NCI-H774 (cell line): ENCODE measurements at places on chromosomes 7 and 10.

DNA sequence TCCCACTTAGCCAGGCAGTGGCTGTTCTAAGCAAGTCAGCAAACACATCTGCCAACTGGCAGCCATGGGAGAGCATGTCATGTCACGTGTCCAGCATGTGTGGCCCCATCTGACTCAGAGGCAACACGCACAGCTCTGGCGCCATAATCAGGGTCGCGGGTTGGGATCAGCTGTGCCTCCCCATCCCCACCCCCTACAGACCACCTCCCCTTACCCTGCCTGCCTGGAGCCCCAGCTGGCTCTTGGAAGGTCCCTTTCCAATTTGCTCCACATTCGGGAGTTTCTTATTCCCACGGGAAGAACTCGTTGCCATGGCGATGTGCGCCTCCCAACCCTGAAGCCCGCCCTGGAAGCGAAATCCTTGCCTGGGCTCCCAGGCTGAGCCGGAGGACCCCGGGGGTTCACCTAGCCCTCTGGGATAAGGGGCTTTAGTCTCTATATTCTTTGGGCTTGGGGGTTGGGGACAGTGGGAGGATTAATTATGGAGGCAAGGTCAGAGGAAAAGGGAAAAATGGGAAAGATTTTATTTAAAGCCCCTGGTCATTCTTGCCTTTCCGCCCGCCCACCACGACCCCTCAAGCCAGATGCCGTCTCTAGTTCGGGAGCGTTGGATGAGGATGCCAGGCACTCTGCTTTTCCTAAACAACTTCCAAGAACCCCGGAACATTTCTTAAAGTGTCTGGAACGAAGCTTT is 283.7 kb downstream of the ZEB1 start:
- DNase-seq: peak; percentile 75

GRCh38 chr7:12518920-12519681 is 51.4 kb upstream of the SCIN start:
- DNase-seq: peak; percentile 3

GRCh38 chr10:108521827-108522492 is 1357.5 kb upstream of the SORCS1 start:
- DNase-seq: no peak

DNA sequence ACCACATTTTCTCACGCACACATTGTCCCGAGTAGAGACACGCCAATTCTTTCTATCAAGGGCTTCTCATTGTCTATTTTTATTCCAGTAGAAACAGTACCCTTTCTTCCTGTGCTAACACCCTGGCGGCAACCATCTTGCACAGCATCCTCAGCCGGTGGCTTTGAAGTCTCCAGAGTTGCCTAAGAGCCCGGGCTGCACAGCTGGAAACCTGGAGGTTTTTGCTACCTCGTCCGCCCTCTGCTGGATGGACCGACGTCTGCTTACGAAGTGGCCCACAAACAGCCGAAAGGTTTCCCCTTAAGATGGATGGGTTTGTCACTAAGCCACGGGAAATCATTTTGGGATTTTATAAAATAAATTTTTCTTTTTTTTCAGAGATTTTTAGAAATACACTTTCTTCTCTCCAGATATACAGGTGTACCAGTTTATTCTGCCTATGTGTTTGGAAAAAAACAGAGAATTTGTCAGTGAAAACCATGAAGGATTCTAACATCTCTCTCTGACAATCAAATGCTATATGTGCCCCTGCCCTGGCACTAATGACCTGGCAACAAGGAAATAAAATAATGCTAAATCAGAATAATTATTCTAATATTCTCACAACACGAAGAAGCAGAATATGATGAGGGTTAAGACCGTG is 81.8 kb upstream of the FAM204A start:
- peak; percentile 57 for DNase-seq

- no peak for DNase-seq
These were observed 344.3 kb downstream of the AUTS2 start for GRCh38 chr7:69942573-69942972.

DNA sequence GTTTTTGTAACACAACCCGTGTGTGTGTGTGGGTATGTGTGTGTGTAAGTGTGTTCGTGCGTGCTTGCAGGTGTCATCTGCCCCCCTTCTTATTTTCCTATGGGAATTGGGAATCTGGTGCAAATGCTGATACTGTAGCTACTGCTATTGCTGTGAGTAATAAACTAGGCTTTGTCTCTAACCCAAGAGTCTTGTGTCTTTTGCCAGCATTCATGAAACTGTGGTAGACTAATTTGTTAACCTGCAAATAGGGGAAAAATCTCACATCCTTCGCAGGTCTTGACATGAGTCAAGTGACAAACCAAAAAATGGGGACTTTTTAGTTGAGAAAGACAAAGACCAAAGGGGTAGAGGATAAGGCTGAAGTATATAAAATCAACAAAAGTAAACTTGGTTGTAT is 57.9 kb upstream of the FAM133B start:
- no peak for DNase-seq

- no peak for DNase-seq
These were observed 219.3 kb upstream of the TAC1 start for GRCh38 chr7:97512441-97513207.

- DNase-seq: peak; percentile 25
These were observed 527 bp downstream of the AKR1B1 start for GRCh38 chr7:134458341-134458805.

DNA sequence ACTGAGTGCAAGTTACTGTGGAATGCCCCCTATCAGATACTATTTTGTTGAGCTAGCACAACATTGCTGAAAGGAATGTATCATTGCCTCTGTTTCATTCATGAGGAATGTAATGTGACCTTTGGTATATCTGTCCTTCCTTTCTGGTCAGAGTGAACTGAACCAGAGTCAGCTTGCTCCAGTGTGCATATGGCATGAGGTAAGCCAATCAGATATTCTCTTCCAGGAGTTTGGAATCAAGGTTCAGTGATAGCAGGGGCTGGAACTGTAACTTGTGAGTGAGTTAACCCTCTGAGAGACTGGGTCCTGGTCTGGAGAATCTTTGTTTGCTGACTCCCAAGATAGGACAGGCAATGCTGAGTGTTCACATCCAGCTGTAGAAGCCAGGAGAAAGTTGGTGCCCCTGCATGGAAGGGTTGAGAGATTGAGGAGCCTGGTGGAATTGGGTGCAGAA is 45.3 kb upstream of the OSBPL3 start:
- DNase-seq: no peak

- DNase-seq: no peak
These were observed 33.7 kb upstream of the PLXNA4 start for GRCh38 chr7:132609906-132610520.

DNA sequence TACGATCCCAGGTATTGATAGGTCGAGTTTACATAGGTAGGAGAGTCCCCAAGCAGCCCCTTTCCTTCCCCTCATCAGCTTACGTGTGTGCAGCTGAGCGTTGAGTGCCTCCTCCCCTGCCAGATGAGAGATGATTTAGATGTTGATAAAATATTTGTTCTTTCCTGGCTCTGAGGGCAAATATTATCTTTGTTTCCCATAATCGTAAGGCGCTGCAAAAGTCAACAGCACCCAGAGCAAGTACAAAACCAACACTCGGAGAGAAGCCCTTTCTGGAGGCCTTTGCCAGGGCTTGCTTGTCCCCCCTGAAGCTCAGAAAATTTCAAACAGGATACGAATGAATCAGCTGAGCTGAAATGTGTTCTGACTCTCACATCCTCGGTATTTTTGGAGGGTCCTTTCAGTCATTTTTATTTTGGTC is 683.2 kb downstream of the LRMDA start:
- DNase-seq: peak; percentile 39

GRCh38 chr10:59885430-59886134 is 20.8 kb downstream of the CCDC6 start:
- DNase-seq: no peak

- no peak for DNase-seq
These were observed 207.9 kb downstream of the ARL4A start for GRCh38 chr7:12895296-12895695.

DNA sequence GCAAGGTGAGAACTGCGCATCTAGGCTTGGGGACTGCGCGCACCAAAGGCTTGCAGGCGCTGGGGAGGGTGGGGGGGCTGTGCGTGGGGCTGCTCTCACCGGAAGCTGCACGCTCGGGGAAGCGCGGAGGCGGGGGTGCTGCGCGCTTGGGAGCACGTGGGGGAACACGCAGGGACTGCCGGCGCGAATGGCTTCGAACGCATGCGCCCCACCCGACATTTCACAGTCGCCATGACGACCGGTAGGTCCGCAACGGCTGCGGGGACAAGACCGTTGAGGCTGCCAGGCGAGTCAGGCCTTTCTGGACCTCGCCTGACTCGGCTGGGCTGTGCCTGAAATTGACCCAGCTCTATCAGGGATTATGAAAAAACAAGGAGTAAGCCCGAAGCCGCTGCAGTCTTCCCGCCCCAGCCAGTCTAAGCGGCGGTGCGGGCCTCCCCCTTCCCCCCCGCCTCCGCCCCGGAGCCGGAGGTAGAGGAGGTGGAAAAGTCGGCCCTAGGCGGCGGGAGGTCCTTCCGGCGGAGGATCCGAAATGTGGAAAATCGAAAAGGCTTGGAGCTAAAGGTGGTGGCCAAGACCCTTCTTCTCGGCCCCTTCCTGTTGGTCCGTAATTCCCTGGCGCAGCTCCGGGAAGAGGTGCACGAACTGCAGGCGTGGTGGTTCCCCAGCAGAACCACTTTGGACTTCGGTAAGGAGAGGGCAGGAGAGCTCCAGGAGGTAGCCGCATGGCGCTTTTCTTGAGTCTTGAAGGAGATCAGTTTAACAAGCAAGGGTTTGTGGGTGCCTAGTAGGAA is 34.9 kb upstream of the STEAP1 start:
- DNase-seq: no peak

DNA sequence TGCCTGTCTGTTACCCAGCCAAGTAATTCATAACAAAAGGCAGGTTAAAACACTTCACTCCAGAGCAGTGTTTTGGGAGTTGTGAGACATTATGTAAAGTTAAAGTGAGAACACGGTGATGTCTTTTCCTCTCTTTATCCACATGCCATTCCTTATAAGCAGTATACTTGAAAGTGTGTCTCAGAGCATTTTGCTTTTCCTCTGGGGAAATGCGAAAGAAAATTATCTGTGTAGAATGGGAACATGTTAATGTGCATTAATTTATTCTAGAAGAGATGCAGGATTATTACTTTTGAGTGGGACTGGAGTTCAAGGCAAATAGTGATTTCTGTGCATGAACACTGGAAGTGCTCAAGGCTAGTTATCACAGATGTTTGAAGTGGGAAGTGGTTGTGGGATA is 170.4 kb downstream of the PLXDC2 start:
- DNase-seq: no peak

DNA sequence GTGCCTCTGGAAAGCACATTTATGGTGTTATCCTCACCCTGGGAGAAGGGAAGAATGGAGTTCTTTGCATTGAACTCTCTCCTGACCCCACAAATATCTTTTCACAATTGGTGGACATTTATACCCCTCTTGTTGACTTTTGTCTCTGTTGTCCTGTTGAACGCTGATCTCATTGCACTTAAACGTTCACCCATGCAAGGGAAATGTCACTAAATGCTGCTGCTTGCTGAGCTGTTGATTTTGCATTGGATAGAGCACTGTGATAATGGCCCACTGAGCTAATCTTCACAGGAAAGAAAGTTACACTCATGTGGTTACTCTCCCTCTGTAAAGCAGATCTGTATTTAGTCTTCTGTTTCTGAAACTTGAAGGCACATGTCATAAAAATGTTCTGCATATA is 133.4 kb downstream of the FZD1 start:
- DNase-seq: peak; percentile 52

DNA sequence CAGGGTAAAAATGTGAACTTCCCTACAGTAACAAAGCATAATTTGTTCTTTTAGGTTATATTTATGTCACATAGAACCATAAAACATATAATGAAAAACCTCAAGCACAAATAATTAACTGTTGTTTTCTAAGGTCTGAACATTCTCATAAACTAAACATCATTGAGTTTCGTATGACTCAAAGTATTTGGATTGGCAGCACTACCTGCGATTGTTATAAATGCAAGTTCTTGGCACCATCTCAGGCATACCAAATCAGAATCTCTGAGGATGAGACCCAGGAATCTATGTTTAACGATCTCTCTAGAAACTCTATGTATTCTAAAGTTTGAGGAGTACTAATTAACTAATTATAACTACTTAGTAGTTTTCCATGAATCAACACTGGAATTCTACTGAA is 22.5 kb downstream of the ORC5 start:
- no peak for DNase-seq

DNA sequence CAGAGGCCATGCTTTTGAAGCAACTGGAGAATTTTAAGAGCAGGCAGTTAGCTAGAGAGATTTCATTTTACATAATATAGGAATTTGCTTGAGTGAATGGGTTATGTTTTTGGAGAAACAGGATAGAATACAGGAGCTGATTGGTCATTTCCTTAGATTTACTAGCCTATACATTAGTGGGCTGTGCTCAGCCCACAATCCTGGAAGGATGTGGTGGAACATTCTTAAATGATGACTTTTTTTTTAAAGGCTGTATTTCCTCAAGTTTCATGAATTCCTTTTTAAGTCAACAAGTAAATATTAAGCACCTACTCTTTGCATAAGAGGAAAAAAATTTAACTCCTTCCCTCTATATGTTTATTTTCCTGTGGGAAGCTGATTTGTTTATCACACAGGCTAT is 314.4 kb upstream of the BMPER start:
- DNase-seq: no peak

DNA sequence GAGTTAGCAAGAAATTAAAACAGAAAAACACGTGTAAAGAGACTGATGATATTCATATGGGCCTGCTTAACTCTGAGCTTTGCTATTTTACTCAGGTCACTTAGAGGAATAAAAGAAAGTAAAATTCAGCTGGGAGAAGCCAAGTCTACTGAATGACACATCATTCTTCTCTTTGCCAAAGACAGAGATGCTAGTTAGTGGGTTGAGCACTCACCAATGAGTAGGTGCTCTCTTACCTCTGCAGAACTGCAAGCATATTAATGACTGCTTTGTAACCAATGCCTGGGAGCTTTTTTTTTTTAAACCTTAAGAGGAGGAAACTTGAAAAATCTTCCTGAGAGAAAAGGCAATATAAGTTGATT is 44.8 kb upstream of the BAMBI start:
- DNase-seq: no peak

- no peak for DNase-seq
These were observed 18.8 kb downstream of the FRMPD2 start for GRCh38 chr10:48255722-48256121.

- no peak for DNase-seq
These were observed 117.1 kb upstream of the HPS1 start for GRCh38 chr10:98563811-98564210.

GRCh38 chr7:158447151-158447505 is 140.5 kb downstream of the PTPRN2 start:
- no peak for DNase-seq

GRCh38 chr10:103067956-103068355 is 125.1 kb downstream of the NT5C2 start:
- no peak for DNase-seq

- DNase-seq: no peak
These were observed 672.0 kb upstream of the FOXK1 start for GRCh38 chr7:4010061-4010605.

DNA sequence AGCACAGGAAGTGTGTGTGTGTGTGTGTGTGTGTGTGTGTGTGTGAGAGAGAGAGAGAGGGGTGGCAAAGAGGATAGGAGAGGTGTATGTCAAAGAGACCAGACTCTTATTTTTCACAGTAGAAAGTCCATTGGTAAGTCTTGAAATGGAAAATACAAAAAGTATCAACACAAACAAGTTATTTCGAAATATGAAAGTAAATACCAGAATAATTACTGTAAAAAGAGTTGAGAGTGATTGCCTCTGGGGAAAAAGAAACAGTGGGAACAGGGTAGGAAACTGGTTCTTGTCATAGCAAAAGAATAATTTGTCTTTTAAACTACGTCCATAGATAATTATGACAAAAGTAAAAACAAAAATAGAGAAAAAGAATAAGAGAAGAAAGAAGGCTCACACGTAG is 29.0 kb upstream of the EIF5AL1 start:
- no peak for DNase-seq

GRCh38 chr7:28483908-28484605 is 71.7 kb downstream of the CREB5 start:
- no peak for DNase-seq
